ENCODE measurements at places on chromosomes 1 and 21. TPM values are rescaled to one million over a fixed set of nuclear protein-coding genes. Genes with fewer than 3 reads are reported as not detected.

The ATP1A4 gene
- polyA plus RNA-seq = not detected

The SELE gene
- polyA plus RNA-seq = 0.25 TPM

The UMODL1 gene
- polyA plus RNA-seq = 0.12 TPM

The CFAP45 gene
- polyA plus RNA-seq = 0.61 TPM

The DDR2 gene
- polyA plus RNA-seq = 4.0 TPM

The CENPF gene
- polyA plus RNA-seq = 15.9 TPM

The PLEKHG5 gene
- polyA plus RNA-seq = 18.5 TPM

The TRMT1L gene
- 4.9 TPM for polyA plus RNA-seq

The PKP1 gene
- 282 TPM for polyA plus RNA-seq

The TCHHL1 gene
- not detected for polyA plus RNA-seq

The CELA2B gene
- polyA plus RNA-seq = not detected

The CFHR4 gene
- polyA plus RNA-seq = not detected

The NIPAL3 gene
- polyA plus RNA-seq = 11.3 TPM

The LRRN2 gene
- 0.88 TPM for polyA plus RNA-seq

The SLC22A15 gene
- polyA plus RNA-seq = 3.1 TPM

The AK5 gene
- 0.11 TPM for polyA plus RNA-seq

The GABRD gene
- polyA plus RNA-seq = 0.90 TPM

The PIGC gene
- polyA plus RNA-seq = 15.1 TPM

The AGTRAP gene
- polyA plus RNA-seq = 34.6 TPM

The DNM3 gene
- polyA plus RNA-seq = 0.76 TPM

The GNAI3 gene
- 6.8 TPM for polyA plus RNA-seq

The SPRR2F gene
- polyA plus RNA-seq = 104 TPM

The FAM72B gene
- polyA plus RNA-seq = 1.3 TPM

The LMX1A gene
- 0.01 TPM for polyA plus RNA-seq

The CR1L gene
- not detected for polyA plus RNA-seq

The GPX7 gene
- polyA plus RNA-seq = 2.4 TPM

The TMEM82 gene
- not detected for polyA plus RNA-seq

The S100A3 gene
- 27.5 TPM for polyA plus RNA-seq

All from esophagus (tissue), 2 donors.